ENCODE measurements at places on chromosomes 11 and 22. TPM values are rescaled to one million over a fixed set of nuclear protein-coding genes. Genes with fewer than 3 reads are reported as not detected.

- no peak for DNase-seq
Observed at GRCh38 chr11:68505596-68505995, 45.0 kb downstream of the PPP6R3 start.

The CD82 gene
- total RNA-seq: 20.6 TPM

DNA sequence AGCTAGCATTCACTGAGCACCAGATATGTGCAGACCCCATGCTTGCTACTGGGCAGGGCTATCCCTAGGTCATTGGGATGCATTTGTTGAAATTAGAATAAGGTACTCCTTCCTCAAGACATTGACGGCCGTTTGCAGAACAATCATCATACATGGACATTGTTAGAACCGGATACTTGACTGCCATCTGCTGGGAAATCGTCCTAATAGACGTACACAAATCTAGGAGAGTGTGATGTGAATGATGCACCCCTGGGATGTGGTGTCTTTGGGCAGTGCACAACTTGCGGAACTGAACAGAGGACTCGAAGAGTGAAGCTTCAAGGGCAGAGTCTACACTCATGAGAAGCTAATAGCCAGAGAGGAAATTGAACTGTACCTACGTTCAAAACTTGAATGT is 35.9 kb downstream of the MYO18B start:
- DNase-seq: no peak

The SCN2B gene
- 1.2 TPM for total RNA-seq

The OR51E1 gene
- 1.2 TPM for total RNA-seq

Measured in esophagus muscularis mucosa (tissue), 4 donors.